ENCODE measurements at places on chromosomes 5 and 9.
A peak's percentile ranks its signal among the peaks of the same experiment; 100 is the strongest.

GRCh38 chr5:150487199-150488061, 20.5 kb upstream of the NDST1 start:
- peak; percentile 77 for DNase-seq

GRCh38 chr5:138054847-138055558, 22.1 kb upstream of the FAM13B start:
- DNase-seq = no peak

GRCh38 chr9:31519826-31520225, 864.6 kb upstream of the ACO1 start:
- DNase-seq = no peak

DNA sequence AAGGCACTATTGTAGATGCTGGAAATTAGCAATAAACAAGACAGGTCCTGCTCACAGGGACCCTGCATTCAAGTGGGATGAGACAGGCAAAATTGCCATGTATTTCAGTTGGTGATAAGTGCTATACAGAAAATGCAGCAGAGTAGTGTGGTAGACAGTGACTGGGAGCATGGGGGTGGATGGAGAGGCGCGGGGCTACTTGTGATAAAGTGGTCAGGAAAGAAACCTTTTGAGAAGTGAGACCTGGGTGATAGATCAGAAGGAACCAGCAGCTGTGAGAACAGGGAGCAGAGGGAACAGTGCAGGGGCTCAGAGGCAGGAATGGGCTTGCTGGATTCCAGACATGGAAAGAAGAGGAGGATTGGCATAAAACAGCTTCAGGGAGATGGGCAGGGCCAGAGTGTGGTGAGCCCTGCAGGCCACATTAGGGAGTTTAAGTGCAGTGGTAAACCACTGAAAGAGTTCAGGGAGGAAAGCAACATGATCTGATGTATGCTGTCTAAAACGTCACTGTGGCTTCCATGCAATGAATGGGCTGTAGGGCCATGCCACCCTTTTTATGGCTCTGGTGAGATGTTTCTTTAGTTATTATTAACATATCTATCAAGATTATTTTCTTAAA, 7.3 kb downstream of the CRHBP start:
- peak; percentile 38 for DNase-seq

DNA sequence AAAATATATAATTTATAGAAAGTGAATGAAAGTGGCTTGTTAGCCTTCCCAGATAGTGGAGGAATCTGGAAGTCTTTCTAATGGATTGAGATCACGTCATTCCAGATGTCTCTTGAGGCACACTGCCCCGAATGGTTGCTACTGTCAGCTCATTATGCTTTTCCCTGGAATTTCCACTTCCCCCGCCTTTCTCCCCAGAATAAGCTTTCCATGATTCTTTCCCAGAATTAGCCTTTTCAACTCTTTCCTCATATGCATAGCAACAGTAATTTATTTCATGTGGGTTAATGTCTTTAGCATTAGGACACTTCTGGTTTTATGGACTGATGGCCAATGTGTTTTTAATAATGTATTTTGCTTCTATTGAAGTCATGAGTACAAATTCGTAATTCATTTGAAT, 81.5 kb downstream of the PALM2AKAP2 start:
- no peak for DNase-seq

GRCh38 chr5:166086568-166086967, 2204.9 kb upstream of the WWC1 start:
- no peak for DNase-seq

GRCh38 chr5:456351-457194, 13.6 kb downstream of the EXOC3 start:
- DNase-seq = no peak

- no peak for DNase-seq
Measured at GRCh38 chr9:130956636-130957450, 17.8 kb upstream of the FIBCD1 start.

DNA sequence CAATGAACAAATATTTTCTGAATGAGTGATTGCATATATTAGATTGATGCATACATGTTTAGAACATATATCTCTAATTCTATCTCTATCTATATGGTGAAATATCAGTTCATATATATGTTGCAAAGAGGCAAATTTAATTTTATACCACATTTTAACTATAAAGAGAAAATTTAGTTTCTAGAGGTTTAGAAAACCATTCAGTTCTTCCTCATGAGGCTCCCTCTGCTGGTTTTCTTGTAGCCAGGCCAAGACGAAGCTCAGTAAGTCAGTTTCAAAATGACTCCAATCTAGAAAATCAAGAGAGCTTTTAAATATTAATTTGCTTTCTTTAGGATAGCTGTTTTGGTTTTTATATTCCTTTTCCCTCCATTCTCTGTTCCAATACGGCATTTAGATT, 312.1 kb downstream of the TMEM232 start:
- DNase-seq = peak; percentile 2

DNA sequence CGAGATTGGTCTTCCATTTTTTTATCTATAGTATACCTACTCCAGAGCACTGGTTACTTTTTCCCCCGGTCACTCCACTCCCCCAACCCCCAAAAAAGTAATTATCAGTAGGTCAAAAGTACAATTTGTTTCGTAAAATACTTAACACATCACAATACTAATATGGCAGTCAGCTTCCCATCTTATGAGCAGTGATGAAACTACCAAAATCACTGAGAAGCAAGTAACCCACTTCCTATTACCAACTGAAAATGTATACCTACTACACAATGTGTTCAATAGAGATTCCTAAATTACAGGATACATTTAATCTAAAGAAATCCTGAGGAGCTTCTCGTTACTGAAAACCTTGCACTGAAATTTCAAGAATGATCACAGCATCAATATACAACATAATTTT, 1.9 kb downstream of the CERT1 start:
- peak; percentile 41 for DNase-seq

DNA sequence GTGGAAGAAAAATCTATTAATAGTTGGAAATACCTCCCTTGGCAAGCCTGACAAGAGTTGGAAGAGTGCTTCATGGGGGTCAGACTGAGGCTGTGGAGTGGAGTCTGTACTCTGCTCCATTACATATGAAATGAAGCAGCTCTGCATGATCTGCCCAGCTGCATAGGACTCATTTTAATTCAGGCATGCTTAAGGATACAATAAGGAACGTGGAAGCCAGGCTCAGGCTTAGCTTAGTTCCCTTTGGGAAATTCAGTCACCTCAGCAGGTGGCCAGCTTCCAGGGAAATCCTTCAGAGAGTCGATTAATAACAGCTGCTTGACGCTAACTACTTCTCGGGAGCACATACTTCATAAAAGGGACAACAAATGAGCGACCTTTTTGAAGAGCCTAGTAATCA, 1672.9 kb upstream of the WWC1 start:
- no peak for DNase-seq

- DNase-seq = peak; percentile 48
Measured at GRCh38 chr5:87074934-87075541, 192.6 kb upstream of the RASA1 start.

DNA sequence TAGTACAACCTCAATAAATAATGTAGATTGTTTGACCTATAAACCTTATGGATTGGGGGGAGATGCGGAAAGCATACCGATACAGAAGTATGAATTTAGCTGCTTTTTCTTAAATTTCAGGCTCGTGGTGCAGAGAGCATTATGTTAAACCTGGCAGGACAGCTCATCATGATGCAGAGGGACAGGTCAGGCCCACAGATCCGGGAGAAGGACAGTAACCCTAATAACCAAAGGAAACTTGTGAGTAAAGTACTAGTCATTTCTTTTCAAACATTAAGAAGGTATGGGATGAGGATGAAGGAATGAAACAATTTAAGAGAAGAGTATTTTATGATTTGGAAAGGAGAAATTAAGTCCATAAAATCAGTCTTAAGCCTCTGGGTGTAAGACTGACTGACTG, 70.5 kb downstream of the ERMP1 start:
- DNase-seq = no peak

DNA sequence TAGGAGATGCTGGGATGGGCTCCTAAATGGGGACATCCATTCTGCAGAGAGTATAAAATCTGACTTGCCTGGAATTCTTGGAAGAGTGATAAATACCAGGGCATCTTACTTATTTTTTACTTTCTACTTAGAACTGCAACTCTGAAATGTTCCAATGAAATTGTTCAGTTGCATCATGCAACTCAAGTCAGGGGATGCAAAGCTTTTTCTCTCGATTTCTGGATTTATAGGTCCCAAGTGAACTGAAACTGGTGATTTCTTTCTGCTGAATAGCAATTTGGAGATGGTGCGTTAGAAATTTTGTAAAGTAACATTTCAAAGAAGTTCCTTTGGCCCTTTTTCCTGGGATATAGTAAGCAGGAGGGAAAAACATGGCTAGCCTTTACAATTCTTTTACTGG, 238.4 kb upstream of the CD180 start:
- DNase-seq = no peak

DNA sequence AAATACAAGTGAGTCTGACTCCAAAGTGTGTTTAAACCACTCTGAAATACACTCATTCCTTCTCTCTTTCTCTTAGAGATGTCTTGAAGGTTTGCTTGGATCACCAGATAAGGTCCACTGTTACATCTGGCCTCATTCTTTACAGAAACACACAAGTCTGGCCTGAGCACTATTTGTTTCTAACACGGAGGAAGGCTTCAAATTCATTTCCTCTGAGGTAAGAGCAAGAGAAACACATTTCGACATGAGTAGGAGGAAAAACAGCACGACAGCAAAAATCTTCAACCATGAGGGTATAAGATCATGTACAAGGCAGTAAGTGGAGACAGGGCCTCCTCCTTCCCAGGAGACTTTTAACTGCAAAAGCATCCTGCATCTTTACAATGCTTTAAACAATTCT, 8.0 kb downstream of the SIL1 start:
- DNase-seq = no peak

DNA sequence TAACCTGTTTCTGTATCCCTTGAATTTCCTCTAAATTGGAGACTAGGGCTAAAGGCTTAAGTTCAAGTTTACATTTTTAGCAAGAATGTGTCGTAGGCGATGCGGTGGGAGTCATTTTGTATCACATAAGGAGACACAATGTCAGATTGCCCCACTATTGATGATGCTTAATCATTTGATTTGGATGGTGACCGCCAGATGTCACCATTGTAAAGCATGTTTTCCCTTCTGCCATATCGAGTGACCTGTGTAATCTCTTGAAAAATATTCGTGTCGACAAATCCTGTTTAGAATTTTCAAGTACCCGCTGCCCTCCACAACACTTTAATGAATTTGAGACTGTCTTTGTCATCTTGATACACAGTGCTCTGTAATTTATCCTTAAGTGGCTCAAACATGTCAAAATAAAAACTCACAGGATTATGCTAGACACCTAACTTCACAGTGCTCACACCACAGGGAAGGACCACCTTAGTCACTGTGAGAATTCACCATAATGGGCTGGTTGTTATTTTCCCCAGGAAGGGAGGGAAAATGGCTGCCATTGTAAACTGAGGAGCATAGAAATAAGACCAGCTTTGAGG, 34.5 kb upstream of the SLC46A2 start:
- peak; percentile 74 for DNase-seq

- no peak for DNase-seq
Measured at GRCh38 chr5:127419683-127420257, 97.7 kb upstream of the PRRC1 start.

GRCh38 chr5:172868924-172869591, 35.0 kb downstream of the ERGIC1 start:
- no peak for DNase-seq
